Tongue (tissue), 3 donors: ENCODE measurements at places on chromosomes 2 and 18. TPM values are rescaled to one million over a fixed set of nuclear protein-coding genes. Genes with fewer than 3 reads are reported as not detected.
A peak's percentile ranks its signal among the peaks of the same experiment; 100 is the strongest.

COLEC12 gene
- total RNA-seq: 60.4 TPM

GNAL gene
- 3.9 TPM for total RNA-seq

ANKRD30BL gene
- 0.31 TPM for total RNA-seq

TRIM54 gene
- 40.5 TPM for total RNA-seq

C1QL2 gene
- total RNA-seq: not detected

BOLL gene
- 2.8 TPM for total RNA-seq

TACR1 gene
- 0.41 TPM for total RNA-seq

KCMF1 gene
- total RNA-seq: 34.5 TPM

PPP1R7 gene
- 34.9 TPM for total RNA-seq

CMPK2 gene
- total RNA-seq: 3.5 TPM

ATP5F1A gene
- total RNA-seq: 1,148 TPM

ANTXR1 gene
- total RNA-seq: 104 TPM

GRCh38 chr18:10444314-10445006 lies 10.0 kb upstream of the APCDD1 start:
- DNase-seq: no peak

DNA sequence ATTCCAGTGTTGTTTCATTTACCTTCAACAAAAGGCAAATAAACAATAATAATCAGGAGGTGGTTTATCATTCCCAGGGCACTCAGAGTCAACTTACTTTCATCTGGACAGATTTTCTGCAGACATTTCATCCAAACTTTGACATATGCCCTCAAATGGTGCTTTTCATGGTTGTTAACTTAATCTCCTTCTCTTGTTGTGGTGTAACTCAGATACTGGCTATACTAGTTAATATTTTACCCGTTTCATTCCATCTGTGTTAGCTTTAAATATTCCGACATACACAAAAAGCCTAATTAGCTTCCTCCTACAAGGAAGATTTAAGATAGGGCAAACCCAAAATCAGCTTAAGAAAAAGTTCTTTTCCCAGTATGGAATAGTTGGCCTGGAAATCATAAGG lies 44.4 kb upstream of the RPE start:
- DNase-seq: no peak

- no peak for DNase-seq
These were observed 6.1 kb downstream of the STK25 start for GRCh38 chr2:241502281-241502680.

- DNase-seq: peak; percentile 39
These were observed 78.9 kb upstream of the DAPL1 start for GRCh38 chr2:158716121-158716791.

DNA sequence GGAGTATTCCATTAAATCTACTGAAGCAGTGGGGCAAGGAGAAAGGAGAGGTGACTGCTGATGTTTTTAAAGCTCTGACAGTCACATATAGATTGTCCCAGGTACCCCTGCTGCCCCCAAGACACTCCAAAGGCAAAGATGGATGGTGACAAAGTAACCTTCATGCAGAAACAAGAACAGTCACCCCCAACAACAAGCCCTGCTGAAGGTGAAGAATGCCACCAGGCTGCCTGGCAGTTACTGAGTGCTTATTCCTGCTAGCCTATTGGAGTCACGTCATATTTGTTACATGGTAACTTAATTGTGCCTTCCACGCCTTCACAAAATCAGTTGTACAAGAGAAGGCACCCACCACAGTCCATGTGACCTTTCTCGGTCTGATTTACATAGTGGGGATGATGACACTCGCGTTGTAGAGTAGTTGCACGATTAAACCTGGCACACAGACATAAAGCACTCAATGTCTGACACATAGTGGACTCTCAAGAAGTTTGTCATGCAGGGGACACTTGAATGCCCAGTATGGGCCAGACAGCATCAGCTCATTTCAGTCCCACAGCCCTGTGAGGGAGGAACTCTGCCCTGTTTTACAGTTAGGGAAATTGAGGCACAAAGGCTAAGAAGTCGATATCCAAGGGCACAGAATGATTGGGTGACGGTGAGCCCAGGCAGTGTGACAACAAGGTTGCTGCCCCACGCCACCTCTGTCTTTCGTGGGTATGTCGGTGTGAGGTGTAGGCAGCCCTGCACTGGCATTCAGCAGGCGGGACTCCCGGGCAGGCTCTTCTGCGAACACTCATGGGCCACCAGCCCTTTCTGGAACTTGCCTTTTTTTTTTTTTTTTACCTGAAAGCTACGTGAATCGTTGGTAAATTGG lies 62.7 kb downstream of the ZCCHC2 start:
- no peak for DNase-seq

DNA sequence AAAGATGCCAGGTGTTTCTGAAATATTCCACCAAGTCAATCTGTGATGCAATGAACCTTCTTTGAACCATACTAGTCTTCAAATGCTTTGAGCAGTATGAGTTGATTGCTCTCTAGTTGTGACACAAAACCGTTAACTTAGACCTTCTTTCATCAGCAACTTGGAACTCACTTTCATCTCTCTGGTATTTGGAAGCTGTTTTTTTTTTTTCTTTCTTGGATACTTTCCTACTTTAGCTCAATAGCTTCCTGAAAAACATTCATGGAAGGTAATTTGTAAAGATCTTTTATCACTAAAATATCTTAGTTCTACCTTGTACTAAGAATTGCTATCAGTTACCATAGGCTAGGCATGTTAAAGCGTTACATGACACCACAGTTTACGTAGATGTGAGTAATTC lies 1071.9 kb upstream of the CHAC2 start:
- DNase-seq: no peak

DNA sequence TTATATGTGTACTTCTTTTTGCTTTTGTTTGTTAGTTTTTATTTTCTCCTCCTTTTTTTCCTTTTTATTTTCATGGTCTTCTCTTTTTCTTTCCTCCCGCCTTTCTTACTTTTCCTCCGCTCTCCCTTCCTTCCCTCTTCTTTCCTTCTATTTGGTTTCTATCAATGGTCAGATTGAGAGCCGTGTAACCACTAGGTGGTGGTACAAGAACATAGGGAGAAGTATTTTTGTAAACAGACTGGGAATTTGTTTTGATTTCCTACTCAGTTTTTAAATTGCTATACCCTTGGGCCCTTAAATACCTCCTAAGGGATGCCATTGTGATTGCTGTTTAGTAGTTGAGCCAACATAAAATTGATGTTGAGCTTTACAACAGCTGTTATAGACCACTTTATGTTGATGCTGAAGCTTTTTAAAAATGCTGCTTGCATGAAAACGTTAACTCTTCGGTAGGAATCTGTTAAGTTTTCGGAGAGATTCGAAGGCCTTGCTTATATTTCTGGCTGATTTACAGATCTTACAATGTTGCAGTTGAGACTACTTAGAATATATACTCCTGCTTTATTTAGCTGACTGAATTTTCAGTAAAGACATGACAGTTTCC lies 124.2 kb downstream of the UBE2E3 start:
- peak; percentile 80 for DNase-seq

- DNase-seq: no peak
These were observed 51.7 kb downstream of the RBKS start for GRCh38 chr2:27838502-27838901.

DNA sequence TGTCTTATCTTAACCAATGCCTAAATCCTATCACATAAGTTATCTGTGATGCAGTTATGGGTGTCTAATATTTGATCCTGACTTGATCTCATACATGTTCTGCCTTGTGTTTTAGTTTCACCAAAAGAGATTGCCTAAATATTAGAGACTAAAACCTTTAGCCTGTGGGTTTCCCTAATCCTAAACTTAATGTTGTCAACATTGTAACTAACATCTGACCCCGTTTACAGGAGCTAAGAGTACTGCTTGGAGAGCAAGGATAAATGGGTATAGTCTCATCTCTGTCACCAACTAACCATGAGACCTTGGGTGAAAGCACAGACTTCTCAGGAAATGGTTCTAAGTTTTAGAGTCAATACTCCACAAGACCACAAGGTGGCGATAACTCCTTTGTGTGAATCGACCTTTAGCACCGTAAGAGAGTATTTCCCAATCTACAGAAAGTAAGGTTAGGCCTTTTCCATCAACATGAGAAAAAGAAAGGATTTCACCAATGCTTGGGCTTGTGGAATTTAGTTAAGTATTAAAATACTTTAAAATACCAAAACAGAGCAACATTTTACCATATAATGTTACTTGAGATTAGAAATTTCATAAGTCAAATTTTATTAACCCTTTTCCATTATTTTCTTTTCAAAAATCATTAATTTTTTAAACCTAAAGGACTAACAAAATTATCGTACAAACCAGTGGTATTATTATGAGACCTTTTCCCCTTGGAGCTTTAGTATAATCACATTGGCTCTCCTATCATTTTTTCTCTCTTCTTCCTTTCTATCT lies 60.5 kb downstream of the G6PC2 start:
- peak; percentile 76 for DNase-seq

GRCh38 chr18:27606741-27607140 lies 421.6 kb upstream of the CHST9 start:
- no peak for DNase-seq

GRCh38 chr2:53945538-53945937 lies 25.3 kb downstream of the PSME4 start:
- DNase-seq: no peak

- DNase-seq: no peak
These were observed 109.4 kb downstream of the KCTD1 start for GRCh38 chr18:26438980-26439379.

DNA sequence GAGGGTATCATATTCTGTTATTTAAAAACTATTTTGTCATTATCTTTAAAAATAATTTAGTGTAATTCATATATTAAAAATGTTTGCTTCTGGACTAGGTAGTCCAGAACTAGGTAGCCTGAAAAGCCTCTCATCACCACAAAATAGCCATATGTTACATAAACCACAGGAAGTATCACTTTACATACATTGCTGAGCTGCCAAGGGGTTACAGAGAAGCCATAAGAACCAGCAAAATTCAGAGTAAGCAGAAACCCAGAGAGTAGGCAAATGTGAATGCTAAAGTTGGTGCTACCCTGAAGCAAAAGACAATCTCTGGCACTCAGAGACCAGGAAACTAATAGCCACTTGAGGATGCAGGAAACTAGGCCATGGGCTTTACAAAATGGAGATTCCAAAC lies 60.9 kb downstream of the LOXHD1 start:
- no peak for DNase-seq

- DNase-seq: peak; percentile 84
These were observed 92.3 kb downstream of the B3GNT2 start for GRCh38 chr2:62287899-62288880.

DNA sequence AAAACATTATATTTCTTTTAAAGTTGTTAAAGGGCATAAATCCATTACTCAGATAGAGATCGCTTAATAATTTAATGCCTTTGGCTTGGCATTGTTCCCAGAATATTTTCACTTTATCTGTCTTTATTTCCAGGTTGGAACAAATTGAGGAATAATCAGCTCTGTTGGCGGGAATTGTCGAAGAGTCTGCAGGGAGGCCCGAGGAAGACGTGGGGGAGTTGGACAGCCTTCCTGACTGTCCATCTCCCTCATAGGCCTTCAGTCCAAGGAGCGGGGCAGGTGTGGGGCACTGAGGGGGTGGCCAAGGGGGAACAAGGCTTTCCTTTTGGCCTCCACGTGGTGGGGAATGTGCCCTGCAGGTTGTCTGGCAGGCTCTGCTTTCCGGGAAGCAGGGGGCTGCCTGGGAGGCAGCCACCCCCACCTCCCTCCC lies 179.6 kb downstream of the ZBTB7C start:
- DNase-seq: no peak
